ENCODE measurements at places on chromosomes 4 and X.

DNA sequence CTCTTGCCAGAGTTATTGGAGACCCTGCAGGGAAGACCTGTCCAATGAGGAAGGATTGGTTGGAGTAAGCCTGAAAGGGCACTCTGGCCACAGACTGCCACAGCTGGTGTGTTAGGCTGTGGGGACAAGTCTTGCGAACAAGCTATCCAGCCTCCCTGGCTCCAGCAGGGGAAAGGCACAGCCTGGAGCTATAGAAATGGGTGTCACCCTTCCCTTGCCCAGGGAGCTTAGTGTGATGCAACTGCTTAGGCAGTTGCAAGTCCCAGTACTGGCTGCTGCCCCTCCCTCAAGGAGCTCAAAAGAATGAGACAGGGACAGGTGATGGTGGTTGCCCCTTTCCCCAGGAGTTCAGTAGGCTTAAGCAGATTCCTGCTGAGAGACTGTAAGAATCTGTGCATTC is 165.7 kb upstream of the CT83 start:
- DNase-seq: no peak

GRCh38 chr4:11632025-11632424 is 203.3 kb upstream of the HS3ST1 start:
- no peak for DNase-seq

GRCh38 chrX:153879741-153880439 is 6.1 kb downstream of the L1CAM start:
- no peak for DNase-seq

GRCh38 chr4:125714845-125715244 is 400.1 kb downstream of the FAT4 start:
- DNase-seq: no peak

GRCh38 chr4:149370785-149371420 is 444.7 kb downstream of the IQCM start:
- no peak for DNase-seq

GRCh38 chrX:104335756-104336155 is 81.0 kb upstream of the ESX1 start:
- DNase-seq: no peak

GRCh38 chr4:3773552-3774001 is 7.4 kb downstream of the ADRA2C start:
- DNase-seq: no peak

DNA sequence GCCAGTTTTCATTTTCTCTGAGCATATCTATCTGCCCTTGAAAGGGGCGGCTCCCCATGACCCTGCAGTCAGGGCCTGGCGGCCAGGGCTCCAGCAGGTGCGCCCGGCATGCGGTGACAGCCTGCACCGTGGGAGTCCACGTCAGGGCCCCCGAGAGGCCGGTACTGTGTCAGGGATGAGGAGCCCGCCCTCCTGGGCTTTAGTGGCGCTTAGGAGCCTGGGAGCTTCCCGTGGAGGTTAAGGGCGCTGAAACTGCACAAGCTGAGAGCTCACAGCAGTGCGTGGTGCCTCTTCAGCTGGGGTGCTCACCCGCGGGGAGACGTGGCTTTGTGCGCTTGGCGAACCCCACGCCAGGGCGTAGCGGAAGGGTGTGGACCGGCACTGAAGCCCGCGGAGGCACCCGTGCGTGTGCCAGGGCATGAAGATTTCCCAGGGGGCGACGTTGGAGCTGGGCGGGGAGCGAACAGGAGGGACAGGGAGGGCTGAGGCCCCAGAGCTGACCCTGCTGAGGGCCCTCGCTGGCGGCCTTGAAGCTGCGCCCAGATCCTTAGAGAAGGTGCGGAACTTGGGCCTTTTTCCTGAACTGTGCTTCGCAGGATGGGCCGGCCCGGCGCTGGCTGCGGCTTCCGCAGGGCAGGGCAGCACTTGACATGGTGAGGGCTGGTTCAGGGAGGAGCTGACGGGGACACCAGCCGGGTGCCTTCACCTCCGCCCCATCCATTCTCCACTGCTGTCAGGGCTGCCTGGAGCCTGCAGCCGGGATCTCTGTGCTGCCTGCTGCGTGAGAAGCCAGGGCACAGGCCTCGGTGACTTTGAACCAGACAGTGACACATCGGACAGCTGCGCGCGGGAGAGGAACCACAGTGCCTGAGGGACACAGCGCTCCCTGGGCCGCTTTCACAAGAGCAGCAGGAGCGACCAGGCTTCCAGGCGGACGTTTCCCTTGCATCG is 32.9 kb downstream of the HTT-AS start:
- DNase-seq: peak; percentile 19

- no peak for DNase-seq
Observed at GRCh38 chr4:122686691-122687090, 45.8 kb upstream of the BBS12 start.

GRCh38 chr4:139311909-139312308 is 9.6 kb upstream of the NDUFC1 start:
- DNase-seq: no peak

GRCh38 chrX:150771116-150771515 is 77.9 kb downstream of the MTMR1 start:
- no peak for DNase-seq
